ENCODE measurements at places on chromosomes 11 and 22. TPM values are rescaled to one million over a fixed set of nuclear protein-coding genes. Genes with fewer than 3 reads are reported as not detected.

GRCh38 chr11:74142624-74143023, 28.2 kb downstream of the C2CD3 start:
- H3K4me3 ChIP-seq, result no peak overlapping the region
- H3K36me3 ChIP-seq, result peaks cover 6% of the 10 kb centered on the region
- H3K4me1 ChIP-seq, result peaks cover 47% of the 10 kb centered on the region
- H3K27ac ChIP-seq, result no peak overlapping the region
- H3K27me3 ChIP-seq, result no peaks in the 10 kb centered on the region
- DNase-seq, result no peak

The TYR gene
- not detected for total RNA-seq

- no peak for DNase-seq
- no peaks in the 10 kb centered on the region for H3K27me3 ChIP-seq
- H3K36me3 ChIP-seq, result no peaks in the 10 kb centered on the region
- peaks cover 24% of the 10 kb centered on the region for H3K4me1 ChIP-seq
- H3K27ac ChIP-seq, result no peak overlapping the region
Measured at GRCh38 chr22:42317008-42317407, 46.6 kb upstream of the TCF20 start.

GRCh38 chr11:6812390-6813005, 13.0 kb upstream of the OR6A2 start:
- peaks cover 17% of the 10 kb centered on the region for H3K27me3 ChIP-seq
- no peak for DNase-seq
- H3K36me3 ChIP-seq, result no peaks in the 10 kb centered on the region
- no peak overlapping the region for H3K4me3 ChIP-seq

DNA sequence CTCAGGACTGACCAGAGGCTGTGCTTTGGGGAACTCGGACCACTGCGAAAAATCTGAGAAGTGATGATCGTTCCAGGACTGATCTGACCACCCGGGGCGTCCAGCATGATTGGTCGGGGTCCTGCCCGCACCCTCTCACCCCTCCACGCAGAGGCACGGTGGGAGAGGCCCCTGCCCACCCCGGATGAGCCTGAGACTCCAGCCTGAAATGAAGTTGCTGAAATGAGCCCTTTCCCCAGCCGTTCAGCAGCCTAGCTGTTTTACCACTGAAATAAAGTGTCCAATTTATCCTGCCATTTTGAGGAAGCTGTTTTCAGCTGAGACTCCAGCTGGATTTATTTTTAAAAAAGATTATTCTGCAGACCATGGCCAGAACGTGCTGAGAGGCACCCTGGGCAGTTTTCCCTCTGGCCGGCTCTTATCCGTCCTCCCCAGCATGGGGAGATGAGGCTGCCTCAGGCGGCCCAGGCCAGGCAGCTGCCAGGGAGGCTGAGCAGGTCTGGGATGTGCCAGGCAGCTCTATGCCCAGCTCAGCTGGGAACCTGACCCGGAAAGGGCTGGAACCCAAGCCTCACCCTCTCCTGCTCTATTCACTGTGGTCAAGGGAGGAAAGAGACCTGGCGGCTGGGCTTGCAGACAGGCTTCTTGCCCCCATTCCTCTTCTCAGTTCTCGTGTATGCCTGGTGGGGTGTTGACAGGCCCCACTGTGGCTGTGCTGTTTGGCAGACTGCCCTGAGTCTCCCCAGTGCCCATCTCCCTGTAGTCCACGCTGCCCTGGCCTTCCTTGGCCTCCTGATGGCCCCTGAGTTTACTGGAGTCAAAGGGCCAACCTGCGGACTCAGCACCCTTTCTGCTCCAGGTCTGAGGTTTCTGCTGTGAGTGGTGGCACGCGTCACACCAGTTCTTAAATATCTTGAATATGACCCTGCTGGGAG, 161.0 kb upstream of the B3GAT1 start:
- no peak overlapping the region for H3K27ac ChIP-seq
- peak; percentile 83 for DNase-seq
- no peaks in the 10 kb centered on the region for H3K4me1 ChIP-seq
- H3K4me3 ChIP-seq, result no peak overlapping the region

The MGAT3 gene
- 9.4 TPM for total RNA-seq

GRCh38 chr11:71172680-71173079, 79.7 kb downstream of the SHANK2 start:
- no peaks in the 10 kb centered on the region for H3K4me1 ChIP-seq
- H3K27ac ChIP-seq, result no peak overlapping the region
- peaks cover 5% of the 10 kb centered on the region for H3K27me3 ChIP-seq
- H3K36me3 ChIP-seq, result peaks cover 8% of the 10 kb centered on the region
- no peak overlapping the region for H3K4me3 ChIP-seq

The APOL3 gene
- total RNA-seq, result 10.1 TPM

DNA sequence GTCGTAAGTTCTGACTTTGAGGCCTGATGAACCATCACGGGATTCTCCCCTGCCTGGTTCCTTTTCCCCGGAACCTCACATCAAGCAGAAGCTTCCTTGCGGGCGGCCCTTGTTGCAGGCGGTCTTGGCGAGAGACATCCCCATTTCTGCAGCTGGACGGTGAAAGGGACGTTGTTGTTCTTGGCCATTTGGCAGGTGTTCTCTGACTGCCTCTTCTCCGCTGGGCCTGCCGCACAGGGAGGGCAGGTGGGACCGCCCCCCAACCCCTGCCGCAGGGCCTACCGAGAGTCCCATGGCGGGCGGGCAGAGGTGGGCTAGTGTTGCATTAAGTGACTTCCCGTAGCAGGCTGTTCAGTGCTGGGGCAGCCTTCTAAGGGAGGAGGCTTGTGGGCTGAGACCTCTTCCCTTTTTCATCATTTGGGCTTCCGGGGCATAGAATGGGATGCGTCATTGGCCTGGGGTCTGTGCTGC, 26.9 kb upstream of the GRAMD4 start:
- DNase-seq, result no peak
- peaks cover 15% of the 10 kb centered on the region for H3K4me1 ChIP-seq
- no peak overlapping the region for H3K4me3 ChIP-seq

DNA sequence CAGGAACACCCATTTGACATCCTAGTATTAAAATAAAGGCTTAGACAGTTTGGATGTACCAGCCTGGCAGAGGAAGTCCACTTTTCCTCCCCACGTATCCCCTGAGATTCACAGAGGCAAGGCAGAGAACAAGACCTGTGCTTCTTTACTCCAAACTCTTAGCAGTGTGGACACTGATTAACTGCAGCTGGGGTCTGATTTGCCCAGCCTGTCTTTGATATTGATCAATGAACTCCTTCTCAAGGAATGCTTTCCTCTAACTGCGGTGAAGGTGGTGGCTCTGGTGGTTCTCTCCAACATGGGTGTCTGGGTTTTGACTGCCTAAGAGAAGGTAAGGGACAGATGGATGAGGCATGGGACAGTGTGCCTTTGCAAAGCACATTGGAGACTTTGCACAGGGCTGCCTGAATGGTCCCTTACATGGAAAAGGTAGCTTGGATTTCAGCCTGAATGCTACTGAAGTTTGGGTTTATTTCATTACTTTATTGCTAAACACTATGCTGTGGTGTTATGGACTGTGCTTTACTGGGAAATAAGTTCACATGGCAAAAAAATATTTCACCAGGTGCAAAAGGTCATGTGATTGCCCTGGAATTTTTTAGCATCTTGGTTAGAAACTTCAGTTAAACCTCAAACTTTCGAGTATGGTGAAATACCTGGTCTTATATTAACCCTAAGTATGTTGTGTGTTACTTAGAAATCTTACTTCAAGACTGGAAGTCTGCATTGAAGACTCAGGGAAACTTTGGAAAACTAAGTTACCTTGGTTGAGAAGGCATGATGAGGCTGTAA, 1.8 kb downstream of the GAS2 start:
- no peak for DNase-seq
- no peak overlapping the region for H3K4me3 ChIP-seq
- peaks cover 79% of the 10 kb centered on the region for H3K27me3 ChIP-seq
- H3K27ac ChIP-seq, result no peak overlapping the region
- no peaks in the 10 kb centered on the region for H3K36me3 ChIP-seq

DNA sequence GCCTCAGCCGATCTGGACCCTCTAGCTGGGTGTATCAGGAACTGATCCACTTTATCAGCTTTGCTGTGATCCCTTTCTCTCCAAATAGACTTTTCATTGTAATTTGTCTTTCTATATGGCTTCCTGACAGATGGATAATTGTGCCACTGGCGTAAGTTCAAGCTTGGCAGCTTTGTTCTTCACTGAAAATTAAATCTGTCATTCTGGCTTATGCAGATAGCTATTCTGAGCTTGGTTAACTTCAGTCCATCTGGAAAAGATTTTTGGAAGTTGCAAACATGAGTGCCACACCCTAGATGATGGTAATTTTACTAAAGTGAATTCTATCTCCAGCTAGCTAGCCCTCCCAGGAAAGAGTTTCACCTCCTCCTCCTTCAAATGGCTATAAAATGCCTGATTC, 8.1 kb downstream of the OR5A2 start:
- DNase-seq, result no peak
- no peaks in the 10 kb centered on the region for H3K4me1 ChIP-seq
- peaks cover 2% of the 10 kb centered on the region for H3K27me3 ChIP-seq
- H3K27ac ChIP-seq, result no peak overlapping the region

DNA sequence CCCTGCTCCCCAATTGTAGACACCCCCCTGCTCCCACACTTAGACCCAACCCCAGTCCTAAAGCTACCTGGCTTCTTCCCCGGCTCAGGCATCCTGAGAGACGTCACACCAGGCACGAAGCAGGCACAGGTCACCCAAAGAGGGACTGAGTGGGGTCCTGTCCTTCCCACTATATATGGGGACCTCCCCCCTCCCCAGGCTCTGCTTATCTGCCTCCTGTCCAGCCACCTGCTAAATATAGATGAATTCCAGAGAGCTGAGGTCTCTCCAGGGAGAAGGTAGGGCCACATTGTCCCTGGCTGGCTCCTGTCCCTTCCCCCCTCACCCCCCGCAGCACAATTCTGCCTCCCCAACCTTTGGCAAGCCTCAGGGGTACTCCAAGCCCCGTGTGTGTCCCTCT, at the start of gene MYBPC3:
Gene MYBPC3 (minus strand): TSS at position 147 of the 400 bp plus-strand sequence. CDS start 55 bp downstream, at position 92.
- H3K4me1 ChIP-seq, result peaks cover 4% of the 10 kb centered on the region
- H3K27ac ChIP-seq, result no peak within 1 kb of the TSS
- no peaks in the 10 kb centered on the region for H3K36me3 ChIP-seq
- H3K27me3 ChIP-seq, result no peaks in the 10 kb centered on the region

The NEFH gene
- 0.62 TPM for total RNA-seq

DNA sequence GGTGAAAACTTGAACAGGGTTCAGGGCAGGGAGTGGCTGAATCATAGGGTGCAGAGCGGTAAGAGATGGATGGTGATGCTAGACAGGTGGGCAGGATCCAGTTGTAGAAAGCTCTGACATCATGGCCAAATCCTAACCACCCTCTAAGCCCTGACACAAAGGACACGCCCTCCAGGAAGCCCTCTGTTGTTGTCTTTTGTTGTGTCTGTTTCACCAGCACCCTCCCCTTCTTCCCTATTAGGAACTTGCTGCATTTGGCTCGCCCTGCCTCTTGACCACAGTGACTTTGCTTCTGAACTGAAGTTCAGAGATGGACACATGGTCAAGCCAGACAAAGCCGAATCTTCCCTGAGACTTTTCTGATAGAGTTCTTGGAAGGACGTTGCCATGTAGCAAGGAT, 14.2 kb upstream of the APOL6 start:
- no peaks in the 10 kb centered on the region for H3K27me3 ChIP-seq
- no peak overlapping the region for H3K4me3 ChIP-seq
- H3K4me1 ChIP-seq, result peaks cover 28% of the 10 kb centered on the region

DNA sequence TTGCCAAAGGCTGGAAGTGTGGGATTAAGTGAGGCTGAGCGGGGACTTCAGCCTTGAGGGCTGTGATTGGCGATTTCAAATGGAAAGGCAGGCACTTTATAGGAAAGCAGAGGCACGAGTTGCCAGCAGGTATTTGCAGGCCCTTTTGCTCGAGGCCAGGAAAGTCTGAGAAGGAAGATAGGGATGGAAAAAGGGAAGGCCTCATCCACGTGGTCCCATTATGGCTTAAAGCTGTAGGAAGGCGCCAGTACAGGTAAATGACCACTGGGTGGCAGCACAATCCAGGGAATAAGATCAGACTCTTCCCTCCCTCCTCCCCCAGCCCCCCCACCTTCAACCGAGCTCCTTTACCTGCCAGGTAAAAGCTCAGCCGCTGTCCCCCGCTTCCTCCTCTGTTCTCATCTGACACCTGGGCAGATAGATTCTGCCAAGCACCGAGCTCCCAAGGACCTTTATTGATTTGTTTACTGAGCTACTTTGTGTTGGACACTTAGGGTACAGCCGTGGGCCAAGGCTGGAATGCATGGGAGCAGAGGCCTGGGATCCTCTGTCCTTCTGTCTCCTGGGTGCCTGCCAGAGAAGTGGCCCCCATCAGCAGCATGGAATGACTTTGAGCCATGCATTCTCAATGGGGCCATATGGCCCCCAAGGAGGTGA, 7.5 kb downstream of the P2RX3 start:
- DNase-seq, result no peak
- H3K36me3 ChIP-seq, result no peaks in the 10 kb centered on the region
- H3K27me3 ChIP-seq, result peaks cover 3% of the 10 kb centered on the region

The SCN2B gene
- total RNA-seq, result not detected

The NADSYN1 gene
- 51.0 TPM for total RNA-seq

DNA sequence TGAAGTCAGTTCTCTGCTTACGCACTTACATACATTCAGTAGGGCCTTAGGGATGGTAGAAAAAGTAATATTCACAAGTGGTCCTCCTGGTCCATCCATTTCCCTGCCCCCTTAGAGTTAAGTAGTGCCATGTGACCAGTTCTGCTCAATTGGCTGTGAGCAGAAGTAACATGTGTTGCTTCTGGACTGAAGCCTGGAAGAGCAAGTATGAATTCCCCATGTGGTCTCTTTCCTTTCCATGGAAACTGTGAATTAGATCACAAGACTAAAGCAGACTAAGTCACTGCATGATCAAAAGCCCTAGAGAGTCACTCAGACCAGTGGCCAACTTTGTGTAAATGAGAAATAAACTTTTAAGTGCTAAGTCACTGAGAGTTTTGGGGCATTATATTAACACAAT, 341.7 kb upstream of the CADM1 start:
- no peak overlapping the region for H3K27ac ChIP-seq
- no peak overlapping the region for H3K4me3 ChIP-seq
- H3K4me1 ChIP-seq, result no peaks in the 10 kb centered on the region
- H3K36me3 ChIP-seq, result no peaks in the 10 kb centered on the region
- peaks cover 41% of the 10 kb centered on the region for H3K27me3 ChIP-seq

GRCh38 chr22:29308791-29309262, 2.4 kb downstream of the GAS2L1 start:
- peaks cover 2% of the 10 kb centered on the region for H3K27me3 ChIP-seq
- no peaks in the 10 kb centered on the region for H3K36me3 ChIP-seq
- H3K4me1 ChIP-seq, result peaks cover 43% of the 10 kb centered on the region
- DNase-seq, result no peak

GRCh38 chr11:85062659-85063058, 564.5 kb downstream of the DLG2 start:
- H3K4me3 ChIP-seq, result no peak overlapping the region
- no peaks in the 10 kb centered on the region for H3K27me3 ChIP-seq
- no peaks in the 10 kb centered on the region for H3K4me1 ChIP-seq
- no peak overlapping the region for H3K27ac ChIP-seq
- DNase-seq, result no peak

DNA sequence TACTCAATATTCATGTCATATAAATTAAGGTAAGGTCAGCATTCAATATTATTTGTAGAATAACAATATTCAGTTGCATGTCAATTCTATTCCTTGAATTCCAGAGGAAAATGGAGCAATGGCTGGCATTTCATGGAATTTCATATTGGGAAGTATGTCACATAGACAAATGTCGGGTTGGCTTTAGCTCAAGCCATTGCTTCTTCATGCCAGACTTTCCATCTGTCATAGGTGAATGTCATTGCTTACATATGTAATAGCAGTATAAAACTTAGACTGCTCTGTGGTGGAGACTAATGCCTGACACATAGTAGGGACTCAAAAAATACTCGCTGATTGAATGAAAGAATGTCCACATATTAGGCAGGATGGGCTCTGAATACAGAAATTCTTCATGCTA, 509.6 kb upstream of the CHORDC1 start:
- no peaks in the 10 kb centered on the region for H3K4me1 ChIP-seq
- H3K27ac ChIP-seq, result no peak overlapping the region
- no peak overlapping the region for H3K4me3 ChIP-seq
- DNase-seq, result no peak

The DRD4 gene
- total RNA-seq, result 1.7 TPM
